Epithelial cell of esophagus (primary cell): ENCODE measurements at places on chromosomes 1 and 21.
A peak's percentile ranks its signal among the peaks of the same experiment; 100 is the strongest.

- DNase-seq = no peak
These were observed 2.1 kb downstream of the CLCC1 start for GRCh38 chr1:108961198-108961597.

DNA sequence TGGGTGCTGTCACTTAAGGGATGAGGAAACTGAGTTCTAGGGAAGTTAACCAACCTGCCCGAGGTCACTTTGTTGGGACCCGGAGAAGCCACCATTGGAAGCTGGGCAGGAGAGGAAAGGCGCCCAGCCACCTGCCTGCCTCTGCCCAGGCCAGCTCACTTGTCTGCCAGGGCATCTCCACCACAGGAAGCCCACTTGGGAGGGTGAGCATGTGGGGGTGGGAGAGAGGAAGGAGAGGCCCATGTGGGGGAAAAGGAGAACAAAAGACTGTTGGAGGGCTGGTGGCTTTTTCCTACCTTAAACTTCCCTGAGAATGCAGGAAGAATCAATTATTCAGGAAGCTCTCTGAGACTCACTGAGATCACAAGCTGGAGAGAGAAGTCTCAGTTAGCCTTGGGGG lies 43.8 kb upstream of the SELENON start:
- DNase-seq = no peak

DNA sequence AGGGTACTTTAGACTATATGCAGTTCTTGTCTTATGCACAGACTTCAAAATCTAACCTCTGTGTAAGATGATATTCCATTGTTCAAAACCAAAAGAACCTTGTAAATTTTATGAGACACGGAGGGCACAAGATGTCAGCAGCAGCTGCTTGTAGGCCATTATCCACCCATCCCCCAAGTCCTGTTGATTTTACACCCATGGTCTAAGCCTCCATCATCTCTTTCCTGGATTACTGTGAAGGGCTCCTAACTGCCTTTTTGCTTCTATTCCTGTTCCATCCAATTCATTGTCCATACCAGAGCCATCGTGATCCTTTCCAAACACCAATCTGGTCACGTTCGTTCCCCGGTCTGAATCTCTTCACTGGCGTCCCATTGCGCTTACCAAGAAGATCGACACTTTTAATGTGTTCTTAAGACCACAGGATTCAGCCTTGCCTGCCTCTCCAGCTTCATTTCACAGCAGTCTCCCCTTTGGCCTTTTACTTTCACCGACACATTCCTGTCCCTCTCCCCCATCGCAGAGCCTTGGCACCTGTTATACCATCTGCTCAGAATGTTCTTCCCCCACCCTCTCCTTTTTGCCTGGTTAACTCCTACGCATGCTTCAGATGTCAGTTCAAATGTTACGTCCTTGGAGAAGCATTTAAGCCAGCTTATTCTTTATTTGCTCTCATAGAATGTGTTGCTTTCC lies 107.3 kb upstream of the POU3F1 start:
- no peak for DNase-seq

DNA sequence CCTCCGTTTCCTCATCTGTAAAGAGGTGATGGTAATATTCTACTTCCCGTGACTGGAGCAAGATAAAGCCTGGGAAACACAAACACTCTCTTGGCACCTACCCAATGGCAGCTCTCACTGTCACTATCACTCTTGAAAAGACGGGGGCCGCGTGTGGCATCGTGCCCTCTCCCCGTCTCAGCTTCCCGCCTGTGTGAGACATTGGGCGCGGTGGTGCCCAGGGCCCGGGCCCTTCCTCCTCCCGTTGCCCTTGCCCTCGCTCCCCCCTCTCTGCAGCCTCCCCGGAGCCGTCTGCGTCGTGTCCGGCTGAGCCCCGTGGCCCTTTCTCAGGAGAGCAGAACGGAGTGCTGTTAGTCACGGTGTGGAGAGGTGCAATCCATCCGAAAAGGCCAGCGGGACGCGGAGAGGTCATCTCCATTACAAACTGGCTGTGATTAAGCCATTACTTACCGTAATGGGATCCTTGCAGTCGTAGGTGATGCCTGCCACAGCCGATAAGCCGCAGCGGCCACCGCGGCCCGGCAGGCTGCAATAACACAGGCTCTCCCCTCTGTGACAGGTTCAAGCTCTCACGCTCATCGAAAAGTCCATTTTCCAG lies 156.4 kb upstream of the ZC3H12A start:
- DNase-seq = no peak

DNA sequence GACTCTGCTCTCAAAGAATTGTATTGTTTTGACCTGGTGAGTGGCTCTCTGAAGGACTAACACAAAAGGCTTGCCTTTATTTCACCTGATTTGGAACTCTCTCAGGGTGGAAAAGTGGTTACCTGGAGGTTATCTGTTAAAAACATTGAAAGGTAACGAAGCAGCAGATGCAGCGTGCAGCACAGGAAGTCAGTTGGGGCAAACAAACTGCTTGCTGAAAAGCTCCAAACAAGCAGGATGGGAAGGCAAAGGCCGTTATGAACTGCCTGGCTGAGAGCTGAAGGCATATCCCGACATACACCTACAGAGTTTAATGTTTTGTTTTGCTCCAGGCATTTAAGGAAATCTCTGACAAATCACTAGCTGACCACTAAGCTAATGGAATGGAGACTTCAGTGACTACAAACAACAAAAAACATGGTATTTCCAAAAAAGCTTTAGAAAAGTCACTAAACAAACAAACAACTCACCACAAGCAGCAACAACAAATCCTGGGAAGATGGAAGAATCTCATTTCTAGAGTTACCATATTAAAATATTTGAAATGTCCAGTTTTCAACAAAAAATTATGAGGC lies 44.3 kb upstream of the BATF3 start:
- DNase-seq = no peak

DNA sequence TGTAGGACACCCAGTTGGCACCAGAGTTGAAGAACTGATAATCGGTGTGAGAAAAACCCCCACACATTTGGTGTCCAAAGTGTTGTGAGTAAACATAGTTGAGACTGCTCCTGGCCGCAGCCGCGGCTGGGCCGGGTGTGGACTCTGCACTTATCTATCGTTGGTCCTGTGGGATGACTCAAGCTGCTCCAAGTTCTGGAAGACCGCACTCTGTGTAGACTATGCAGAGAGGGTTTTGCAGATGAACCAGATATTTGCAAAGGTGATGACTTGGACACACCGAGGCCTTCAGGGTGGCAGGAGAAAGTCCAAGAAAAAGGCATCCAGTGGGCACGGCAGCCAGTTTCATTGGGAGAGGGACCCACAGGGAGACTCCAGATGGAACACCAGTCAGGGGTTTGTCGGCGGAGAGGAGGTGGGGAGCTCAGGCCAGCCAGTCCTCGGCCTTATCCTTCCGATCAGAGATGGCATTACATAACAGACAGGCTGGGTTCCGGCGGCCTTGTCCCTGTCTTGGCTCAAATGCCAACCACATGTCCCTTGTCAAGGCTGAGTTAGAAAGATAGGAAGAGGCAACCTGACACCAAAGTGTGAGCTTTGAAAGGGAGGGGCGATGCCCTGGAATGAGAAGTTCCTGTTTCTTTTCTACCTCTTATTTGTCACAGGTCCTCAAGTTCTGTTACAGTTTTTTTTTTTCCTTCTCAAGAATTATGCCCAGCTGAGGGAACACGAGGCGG lies 21.1 kb downstream of the C2CD2 start:
- peak; percentile 53 for DNase-seq

DNA sequence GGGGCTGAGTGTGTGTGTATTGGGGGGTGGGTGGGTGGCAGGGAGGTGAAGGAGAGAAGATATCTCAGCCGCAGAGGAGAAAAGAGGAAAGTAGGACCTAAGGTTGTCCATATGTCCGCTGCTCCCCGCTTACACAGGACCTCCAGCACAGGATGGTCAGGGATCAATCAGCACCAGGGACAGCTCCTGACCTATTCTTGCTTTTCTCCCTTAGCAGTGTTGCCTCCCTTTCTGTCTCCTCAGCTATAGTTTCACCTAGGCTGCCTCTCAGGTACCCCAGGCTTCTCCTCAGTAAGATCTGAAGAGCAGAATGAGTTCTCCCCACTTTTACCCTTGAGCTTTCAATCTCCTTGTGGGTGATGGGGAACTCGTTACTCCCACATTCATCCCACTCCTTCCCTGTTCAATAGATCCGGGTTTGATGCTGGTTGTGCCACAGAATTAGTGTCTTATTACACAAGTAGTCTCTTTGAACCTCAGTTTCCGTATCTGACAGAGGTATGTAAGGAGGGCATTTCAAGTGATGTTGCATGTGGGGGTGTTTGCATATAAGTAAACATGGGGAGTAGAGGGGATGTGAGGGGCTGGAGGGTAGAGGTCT lies 1.4 kb upstream of the DPH2 start:
- DNase-seq = peak; percentile 54

GRCh38 chr1:168861421-168862004 lies 132.5 kb upstream of the DPT start:
- DNase-seq = no peak

DNA sequence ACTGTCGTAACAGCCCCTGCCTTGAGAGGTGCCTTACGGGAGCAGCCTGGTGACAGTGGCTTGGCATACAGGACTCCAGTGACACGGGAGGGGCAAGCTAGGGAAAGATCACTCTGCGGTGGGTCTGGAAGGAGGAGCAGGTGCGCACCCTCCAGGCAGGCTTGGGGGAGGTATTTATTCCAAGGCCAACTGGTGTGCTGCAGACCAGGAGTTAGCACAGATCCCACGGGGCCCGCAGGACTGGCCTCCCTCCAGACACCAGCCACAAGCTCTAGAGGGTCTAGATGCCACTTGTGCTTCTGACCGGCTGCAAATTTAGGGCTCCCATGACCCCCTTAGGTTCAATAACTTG lies 22.1 kb downstream of the PSEN2 start:
- DNase-seq = no peak

DNA sequence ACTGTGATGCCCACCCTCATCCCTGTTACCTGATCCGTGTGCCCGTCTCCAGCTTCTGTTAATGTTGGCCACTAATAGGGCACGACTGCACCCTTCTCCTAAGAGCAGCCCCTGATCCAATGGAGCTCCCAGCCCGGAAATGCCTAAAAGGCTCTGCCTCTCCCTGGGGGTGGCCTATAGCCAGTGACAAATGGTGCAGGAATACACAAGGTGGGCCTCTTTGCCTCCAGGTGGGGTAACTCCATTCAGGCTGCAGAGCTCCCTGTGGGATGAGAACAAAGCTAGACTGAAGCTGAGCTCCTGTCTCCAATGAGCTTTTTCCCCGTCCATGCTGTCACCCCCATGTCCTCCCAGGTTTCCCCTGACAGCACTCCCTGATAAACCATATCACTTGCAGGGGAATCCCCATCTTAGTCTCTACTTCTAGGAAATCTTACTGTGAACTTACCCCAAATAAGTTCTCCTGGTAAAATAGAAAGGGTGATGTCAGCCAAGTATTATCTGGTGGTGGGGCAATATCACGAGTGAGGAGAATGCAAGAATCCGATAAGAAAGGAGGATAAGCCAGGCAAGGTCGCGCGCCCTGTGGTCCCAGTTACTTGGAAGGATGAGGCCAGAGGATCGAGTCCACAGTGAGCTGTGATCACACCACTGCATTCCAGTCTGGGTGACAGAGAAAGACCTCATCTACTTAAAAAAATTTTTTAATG lies 18.6 kb downstream of the S100A7A start:
- no peak for DNase-seq

- DNase-seq = no peak
These were observed 18.1 kb upstream of the TENT5C start for GRCh38 chr1:117587499-117588356.

- no peak for DNase-seq
These were observed 74.4 kb upstream of the SDC3 start for GRCh38 chr1:30982937-30983336.

GRCh38 chr21:35925497-35925896 lies 134.8 kb downstream of the SETD4 start:
- DNase-seq = peak; percentile 68

DNA sequence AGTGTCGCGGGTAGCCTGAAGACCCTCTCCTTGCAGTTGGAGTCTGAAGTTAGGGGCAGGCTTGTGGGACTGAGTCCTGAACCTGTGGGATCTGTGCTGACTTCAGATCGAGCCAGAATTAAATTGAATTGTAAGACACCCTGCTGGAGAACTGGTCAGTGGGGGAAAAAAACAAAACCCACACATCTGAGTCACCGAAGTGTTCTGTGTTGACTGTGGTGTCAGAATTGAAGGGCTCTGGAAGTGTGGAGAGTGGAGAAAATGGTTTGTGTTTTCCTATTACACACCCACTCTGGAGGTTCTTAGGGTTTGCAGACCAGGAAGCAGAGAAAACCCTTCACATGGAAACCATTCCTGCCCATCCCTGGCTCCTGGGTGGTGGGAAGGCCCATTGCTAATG lies 209.5 kb upstream of the GALNT2 start:
- DNase-seq = no peak

- no peak for DNase-seq
These were observed 38.0 kb downstream of the PTPN14 start for GRCh38 chr1:214513394-214513793.

GRCh38 chr1:6098303-6099215 lies 52.9 kb downstream of the KCNAB2 start:
- no peak for DNase-seq

DNA sequence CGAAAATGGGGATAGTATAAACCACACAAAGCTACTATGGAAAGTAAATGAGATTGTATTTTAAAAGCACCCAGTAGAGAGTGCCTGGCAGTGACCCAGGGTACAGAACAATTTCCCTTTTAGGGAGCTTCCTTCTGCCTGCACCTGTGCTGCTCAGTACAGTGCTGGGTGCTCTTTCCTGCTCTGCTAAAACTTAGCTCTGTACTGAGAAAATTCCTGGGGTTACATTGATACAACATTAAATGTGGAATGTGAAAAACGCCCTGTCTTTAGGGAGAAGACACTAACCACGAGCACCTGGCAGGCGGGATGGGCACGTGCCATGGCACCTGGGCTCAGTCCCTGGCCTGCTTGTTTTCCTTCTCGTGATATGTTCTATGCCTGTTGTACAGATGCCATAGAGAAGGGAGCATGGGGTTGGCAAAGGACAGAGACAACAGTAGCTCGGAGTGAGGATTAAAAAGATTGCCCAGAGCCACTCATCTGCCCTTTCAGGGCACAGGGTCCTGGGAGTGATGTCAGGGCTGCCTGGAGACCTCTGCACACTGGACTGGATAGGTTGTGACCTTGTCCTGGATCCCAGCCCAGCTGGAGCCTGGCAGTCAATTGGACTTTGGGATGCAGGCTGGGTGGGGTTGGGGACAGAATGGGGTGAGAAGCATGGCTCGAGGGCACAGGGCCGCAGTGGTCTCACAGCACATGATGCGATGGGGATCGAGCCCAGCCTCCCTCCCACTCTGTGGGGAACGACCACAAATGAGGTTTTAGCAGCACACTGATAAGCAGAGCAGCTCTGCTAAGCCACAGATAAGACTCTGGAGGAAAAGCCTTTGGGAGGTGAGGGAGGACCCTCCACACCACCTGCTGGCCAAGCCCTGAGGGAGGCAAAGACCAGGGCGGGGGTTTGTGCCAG lies 4.2 kb downstream of the SPATA46 start:
- DNase-seq = no peak
